ENCODE measurements at places on chromosomes 3 and 15.

GRCh38 chr15:55319537-55320237 lies 665 bp downstream of the PIGB start:
- no peak for DNase-seq

- no peak for DNase-seq
These were observed 52.9 kb downstream of the RYK start for GRCh38 chr3:134197681-134198261.

DNA sequence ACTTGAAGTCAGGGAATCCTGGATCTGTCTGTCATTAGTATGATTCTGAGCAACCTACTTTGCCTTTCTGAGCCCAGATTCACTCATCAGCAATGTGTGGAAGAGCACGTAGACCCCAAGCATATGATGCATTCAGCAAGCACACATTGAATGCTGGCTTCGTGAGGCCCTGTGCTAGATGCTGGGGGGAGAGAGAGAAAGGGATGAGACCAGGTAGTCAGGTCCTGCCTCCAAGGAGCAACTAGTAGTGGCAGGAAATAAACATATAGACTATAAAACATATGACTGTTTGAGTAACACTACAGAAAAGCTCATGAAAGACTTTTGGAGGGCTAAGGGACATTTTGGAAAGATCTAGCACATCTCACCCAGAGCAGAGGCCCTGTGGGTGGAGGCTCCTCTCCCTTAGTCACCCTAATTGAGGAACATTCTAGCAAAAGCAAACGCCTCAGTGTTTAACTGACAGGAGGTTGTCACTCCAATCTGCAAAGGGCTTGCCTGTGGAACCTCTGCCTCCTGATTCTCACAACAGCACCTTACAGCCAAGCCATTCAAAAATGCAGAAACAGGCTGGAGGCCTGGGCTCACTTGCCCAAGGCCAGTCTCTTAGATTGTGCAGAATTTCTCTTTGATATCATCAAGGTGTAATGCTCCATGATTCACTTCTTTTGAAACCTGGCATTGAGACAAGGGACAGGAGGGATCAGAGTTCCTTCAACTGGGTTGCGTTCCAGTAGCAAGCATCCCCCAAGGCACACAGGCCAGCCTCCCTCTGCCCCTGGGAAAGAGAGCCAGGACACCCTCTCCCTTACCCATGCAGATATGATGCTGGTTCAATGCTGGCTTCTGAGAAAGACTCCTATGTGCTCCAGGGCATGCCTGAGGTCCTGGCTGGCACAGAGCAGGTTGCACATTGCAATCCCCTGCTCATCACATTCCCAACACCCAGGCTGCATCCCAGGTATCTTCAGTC lies 26.1 kb downstream of the STARD5 start:
- DNase-seq: no peak

GRCh38 chr3:52614689-52615088 lies 71.0 kb downstream of the PBRM1 start:
- DNase-seq: no peak

- DNase-seq: no peak
These were observed 27.2 kb upstream of the PHLDB2 start for GRCh38 chr3:111831840-111832239.

GRCh38 chr15:101477851-101478362 lies 11.6 kb downstream of the PCSK6 start:
- DNase-seq: no peak

All from activated CD8-positive, alpha-beta memory T cell treated with anti-CD3 and anti-CD28 coated beads for 1 hour (primary cell).